ENCODE measurements at places on chromosomes 7 and 10.

DNA sequence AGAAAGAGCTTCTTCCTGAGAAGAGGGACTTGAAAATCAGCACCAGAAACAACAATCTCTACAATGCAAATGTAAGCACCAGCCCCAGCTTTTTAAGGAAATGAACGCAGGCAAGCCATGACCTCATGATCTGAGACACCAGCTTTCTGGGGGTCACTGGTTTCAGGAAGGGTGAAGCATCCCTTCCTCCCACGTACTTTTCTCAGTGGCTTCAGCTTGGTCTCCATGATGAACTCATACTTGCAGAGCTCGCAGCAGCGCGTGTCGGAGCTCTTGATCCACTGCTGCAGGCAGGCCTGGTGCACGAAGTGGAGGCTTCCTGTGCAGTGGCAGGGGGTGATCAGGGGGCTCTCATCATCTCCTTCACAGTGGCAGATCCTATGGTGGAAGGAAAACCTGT is 87.0 kb downstream of the ALOX5 start:
- DNase-seq: no peak

GRCh38 chr10:3734111-3734510 is 50.9 kb downstream of the KLF6 start:
- no peak for DNase-seq

DNA sequence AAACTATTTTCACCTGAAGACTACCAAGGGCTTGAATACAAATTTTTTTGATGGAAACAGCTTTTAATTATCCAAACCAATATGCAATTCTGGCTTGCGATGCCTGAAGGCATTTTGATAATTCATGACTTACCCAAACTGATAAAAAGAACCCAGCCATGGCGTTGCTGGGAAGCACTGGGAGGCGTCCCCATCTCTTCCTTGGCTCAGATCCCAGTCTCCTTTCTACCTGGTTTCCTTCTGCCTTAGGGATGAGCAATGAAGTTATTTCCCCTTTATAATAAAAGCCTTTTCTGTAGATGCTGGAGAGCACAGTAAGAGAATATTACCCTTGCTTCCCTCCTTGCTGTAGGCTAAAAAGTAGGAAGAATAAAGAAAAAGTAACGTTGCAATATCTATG is 129.1 kb upstream of the ANK3 start:
- no peak for DNase-seq

GRCh38 chr7:128102490-128103291 is 71.5 kb upstream of the LRRC4 start:
- no peak for DNase-seq

- no peak for DNase-seq
Observed at GRCh38 chr10:2906974-2907373, 160.4 kb upstream of the PFKP start.

- DNase-seq: no peak
Observed at GRCh38 chr10:101146392-101147251, 15.5 kb downstream of the TLX1 start.

DNA sequence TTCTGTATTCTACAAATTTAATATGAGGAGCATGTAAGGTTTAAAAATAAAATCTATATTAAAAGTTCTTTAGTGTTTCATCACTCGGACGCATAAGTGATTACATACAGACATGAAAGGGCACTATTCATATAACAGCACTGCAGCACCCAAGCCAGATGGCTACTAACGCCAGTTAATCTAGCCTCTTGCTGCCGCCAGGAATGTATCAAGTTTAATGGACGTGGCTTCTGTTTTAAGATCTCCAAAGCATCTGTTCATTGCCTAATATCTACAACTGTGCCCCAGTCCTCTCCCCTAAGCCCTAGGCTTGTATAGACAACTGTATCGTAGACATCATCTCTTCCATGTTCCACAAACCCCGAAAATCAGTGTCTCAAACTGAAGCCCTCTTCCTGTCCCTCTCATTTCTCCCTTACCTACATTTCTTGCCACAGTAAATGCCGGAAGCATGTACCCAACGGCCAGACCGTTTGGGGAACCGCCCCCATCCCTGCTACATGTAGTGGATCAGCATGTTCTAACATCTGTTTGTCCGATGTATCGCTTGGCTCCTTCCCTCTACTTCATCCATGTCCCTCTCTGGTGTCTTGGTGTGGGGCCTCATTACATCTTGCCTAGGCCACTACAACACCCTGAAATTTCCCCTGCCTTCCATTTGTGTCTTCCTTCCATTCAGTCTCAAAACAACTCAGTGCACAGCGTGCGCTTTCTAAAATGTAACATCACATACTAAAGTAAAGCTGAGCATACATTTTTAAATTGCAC is 147.5 kb upstream of the RSU1 start:
- DNase-seq: no peak
